Urinary bladder (tissue), 4 donors: ENCODE measurements at places on chromosomes 1 and 21. TPM values are rescaled to one million over a fixed set of nuclear protein-coding genes. Genes with fewer than 3 reads are reported as not detected.

The VWA1 gene
- total RNA-seq = 15.2 TPM

- no peak for DNase-seq
Observed at GRCh38 chr21:17402937-17403336, 109.9 kb upstream of the CXADR start.

- DNase-seq = no peak
Observed at GRCh38 chr1:238186887-238187574, 296.3 kb upstream of the ZP4 start.

DNA sequence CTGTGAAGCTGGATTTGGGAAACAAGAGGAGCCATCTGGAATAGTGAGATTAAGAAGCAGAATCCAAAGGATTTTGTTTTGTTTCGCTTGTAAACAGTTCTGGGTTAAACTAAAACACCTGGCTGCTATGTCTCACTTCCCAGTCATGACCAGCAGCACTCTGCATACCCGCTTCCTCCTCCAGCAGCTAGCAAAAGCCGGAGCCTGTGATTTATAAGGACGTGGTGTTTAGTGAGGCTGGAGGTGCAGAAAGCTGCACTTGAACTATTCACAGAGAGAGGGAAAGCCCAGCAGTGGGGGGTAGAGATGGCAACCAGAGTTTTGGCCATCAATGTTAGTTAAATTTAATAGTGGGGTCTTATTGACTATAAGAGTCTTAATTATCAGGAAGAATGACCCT, 240.2 kb downstream of the AJAP1 start:
- peak; percentile 10 for DNase-seq

DNA sequence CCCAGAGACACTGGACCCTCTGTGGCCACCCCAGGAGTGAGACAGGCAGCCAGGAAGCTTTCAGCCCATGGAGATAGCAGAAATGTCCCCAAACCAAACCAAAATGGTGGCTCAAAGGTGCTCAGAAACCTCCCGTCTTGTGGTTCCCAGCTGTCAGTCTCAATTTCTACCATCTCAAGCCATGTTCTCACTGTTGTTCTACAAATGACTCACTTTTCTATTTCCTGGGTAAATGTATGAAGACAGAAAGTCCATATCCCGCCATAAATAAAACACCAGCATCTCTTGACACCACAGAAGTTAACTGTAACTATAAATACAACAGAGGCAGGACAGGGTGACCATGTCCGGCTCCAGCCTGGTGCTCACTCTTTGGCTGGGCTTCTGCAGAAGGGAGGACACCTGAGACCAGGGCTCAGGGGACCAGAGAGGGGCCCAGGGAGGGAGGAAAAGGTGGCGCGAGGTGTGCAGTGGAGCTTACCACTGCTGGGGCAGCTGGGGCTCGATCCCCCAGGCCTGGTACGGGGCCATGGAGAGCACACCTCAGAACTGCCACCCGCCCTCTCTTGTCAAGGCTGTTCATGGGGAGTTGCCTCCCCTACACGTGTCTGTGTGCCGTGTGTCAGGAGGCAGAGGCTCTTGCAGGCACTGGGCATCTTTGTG, 43.6 kb downstream of the EPHB2 start:
- DNase-seq = no peak

DNA sequence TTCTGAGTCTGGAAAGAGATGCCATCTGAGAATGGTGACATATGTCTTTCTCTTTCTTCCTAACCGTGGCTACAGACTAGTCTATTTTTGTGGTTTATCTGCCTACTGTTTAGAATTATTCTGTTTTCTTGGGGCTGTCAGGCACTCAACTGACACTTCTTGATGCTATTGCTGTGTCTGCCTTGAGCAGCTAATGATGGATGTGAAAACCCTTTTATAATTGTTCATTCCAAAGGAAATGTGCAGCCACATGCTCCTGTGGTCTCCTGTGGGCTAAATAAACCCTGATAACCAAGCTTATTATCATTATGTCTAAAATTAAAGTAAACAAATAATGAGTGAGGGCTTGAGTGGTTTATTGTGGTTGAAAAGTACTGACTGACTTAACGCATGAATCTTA, 52.7 kb upstream of the CXADR start:
- no peak for DNase-seq

DNA sequence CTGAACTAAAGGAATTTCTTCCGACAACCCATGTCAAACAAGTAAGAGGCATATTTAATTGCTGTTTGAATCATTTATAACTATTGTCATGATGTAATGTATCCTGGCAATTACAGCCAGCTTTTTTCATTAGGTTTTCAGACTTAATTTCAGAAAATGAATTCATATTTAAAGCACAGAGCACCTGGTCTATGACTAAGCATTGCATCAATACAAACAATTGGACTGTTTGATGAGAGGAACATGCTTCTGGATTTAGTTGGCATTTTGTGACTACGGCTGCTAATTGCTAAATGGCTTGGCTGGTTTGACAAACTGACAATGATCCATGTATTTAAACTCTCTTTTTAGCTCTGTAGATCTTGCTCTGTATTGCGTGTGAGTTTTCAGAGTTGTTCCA, 853.4 kb downstream of the NCAM2 start:
- no peak for DNase-seq

The TNFAIP8L2 gene
- 4.0 TPM for total RNA-seq

DNA sequence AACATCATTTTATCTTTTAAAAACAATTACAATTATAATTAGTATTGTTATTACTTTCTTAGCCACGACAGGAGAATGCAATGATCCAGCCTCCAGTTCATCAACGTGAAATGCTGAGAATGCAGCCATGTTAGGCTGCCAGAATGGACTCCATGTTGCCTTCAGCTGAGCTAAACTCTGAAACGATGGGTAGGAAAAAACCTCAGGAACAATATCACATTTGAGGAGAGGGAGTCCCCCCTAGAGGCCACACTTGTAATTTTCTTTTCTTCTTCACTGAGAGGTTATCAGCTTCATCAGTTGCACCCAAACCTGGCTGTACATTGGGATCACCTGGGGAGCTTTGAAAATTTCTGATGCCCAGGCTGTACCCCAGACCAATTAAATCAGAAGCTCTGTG, 34.6 kb upstream of the DNAH14 start:
- DNase-seq = no peak
